ENCODE measurements at places on chromosomes 3 and 15.
A peak's percentile ranks its signal among the peaks of the same experiment; 100 is the strongest.

GRCh38 chr15:99433757-99434450, 131.9 kb upstream of the MEF2A start:
- no peak for DNase-seq

- no peak for DNase-seq
These were observed 86.3 kb downstream of the LMLN start for GRCh38 chr3:198046120-198046857.

DNA sequence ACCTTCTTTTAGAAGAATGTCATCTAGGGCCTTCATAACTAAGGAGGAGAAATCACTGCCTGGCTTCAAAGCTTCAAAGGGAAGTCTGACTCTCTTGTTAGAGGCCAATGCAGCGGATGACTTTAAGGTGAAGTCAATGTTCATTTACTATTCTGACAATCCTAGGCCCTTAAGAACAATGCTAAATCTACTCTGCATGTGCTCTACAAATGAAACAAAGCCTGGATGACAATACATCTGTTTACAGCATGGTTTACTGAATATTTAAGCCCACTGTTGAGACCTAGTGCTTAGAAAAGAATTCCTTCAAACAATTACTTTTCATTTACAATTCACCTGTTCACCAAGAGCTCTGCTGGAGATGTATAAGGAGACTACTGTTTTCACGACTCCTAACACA, 160.4 kb upstream of the EPHA3 start:
- DNase-seq, result no peak

- no peak for DNase-seq
These were observed 294.8 kb downstream of the PLCL2 start for GRCh38 chr3:17179381-17180205.

DNA sequence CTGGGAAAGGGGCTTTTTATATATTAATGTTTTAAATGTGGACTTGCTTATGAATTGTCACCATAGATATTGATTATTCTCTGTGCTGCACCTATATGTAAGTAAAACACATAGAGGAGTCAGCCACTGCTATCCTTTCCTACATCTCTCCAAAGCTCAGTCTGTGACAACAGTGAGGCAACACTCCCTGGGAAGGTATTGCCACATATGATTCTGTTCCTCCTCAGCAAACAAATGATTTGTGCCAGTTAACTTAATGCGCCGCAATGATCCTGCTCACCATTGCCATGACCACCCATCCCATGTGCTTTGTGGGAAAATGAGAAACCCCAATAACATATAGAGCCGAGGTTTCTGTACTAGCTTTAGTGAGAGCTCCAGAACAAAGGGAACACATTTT, 75.1 kb upstream of the FBN1 start:
- DNase-seq, result no peak

- DNase-seq, result no peak
These were observed 82.9 kb downstream of the FSIP1 start for GRCh38 chr15:39699516-39700374.

DNA sequence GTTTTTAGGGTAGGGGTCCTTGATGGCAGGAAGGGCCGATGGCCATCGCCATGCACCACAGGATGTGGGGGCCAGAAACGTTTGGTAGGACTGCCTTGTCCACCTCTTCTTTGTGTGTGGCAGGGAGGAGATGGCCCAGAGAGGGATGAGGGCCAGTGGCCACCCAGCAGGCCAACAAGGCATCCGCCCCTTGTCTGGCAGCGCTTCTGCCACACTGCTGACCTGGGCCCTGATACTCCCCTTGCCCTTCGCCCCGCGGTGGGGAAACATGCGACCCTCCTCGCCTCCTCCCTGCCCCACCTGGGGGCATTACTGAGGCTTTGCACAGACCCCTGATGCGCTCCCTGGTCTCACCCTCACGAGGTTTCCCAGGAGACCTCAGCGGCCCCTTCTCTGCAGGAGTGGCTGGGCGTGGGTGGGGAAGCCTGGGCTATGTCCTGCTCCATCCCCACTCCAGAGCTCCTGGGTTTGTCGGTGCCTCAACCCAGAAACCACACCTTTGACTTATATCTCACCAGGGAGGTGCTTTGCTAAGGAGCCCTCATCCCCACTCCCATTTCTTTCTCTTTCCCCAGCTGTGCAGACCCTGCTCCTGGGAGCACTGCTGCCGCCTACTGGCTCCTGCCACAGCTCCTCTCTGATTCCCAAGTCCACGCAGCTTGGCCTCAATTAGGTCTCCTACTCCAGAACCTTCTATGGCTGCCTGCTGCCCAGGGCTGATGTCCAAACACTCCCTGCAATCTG, 38.7 kb downstream of the FEM1B start:
- DNase-seq, result no peak

GRCh38 chr15:26083896-26084295, 220.8 kb upstream of the ATP10A start:
- DNase-seq, result no peak

DNA sequence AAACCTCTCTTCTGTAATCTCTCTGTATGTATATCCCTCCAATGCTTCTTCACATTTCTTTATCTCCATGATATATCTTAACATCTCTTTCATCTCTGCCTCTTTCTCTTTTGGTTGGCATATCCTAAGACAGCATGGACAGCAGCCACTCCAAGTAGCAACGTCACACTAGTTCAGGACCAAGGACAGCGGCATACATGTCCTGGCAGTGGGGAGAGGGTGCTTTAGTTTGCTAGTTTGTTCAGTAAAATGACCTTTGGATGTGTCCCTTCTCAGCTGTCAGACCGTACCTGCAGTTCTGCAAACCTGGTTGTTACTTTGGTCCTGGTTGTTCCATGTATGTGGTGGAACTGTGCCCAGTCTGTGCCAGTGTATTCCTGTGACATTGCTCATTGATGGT, 225.6 kb upstream of the ROPN1 start:
- peak; percentile 2 for DNase-seq

DNA sequence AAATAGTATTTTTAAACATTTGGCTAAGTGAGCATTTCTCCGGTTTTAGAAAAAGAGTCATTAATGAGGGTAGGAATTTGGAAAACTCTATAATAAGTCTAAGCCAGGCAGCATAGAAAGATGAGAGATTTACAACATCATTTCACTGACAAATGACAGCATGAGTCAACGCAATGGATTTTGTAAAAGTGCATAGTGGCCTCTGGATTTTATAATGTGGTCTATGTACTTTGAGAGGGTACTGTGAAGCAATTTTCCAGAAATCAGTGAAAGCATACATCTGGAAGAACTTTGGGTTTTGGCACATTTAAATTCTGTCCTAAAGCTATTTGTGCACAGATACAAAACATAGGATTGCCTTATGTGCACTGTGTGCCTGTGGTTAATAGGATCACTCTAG, 130.8 kb upstream of the CCNL1 start:
- DNase-seq, result no peak

DNA sequence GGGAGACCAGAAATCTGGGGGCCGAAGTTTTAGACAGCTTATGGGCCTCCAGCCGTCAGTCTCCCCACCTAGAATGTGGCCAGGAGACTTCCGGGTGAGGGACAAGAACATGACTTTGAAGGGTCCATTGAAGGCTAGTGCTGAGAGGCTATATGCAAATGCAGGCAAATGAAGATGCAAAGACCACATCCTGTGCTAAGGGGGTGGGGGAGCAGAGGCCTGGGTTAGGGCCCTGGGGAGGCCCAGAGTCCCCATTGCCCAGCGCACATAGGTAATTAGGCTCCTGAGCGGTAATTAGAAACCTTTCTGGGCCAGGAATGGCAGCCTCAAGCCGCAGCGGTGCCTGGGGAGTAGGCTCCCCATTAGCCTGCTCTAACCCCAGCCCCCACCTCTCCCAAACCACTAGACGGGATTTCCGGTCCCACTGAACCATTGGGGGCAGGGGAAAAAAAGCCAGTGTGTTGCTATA, 6.8 kb downstream of the CSK start:
- DNase-seq, result no peak

- DNase-seq, result no peak
These were observed 27.5 kb downstream of the HERC1 start for GRCh38 chr15:63805993-63806980.

DNA sequence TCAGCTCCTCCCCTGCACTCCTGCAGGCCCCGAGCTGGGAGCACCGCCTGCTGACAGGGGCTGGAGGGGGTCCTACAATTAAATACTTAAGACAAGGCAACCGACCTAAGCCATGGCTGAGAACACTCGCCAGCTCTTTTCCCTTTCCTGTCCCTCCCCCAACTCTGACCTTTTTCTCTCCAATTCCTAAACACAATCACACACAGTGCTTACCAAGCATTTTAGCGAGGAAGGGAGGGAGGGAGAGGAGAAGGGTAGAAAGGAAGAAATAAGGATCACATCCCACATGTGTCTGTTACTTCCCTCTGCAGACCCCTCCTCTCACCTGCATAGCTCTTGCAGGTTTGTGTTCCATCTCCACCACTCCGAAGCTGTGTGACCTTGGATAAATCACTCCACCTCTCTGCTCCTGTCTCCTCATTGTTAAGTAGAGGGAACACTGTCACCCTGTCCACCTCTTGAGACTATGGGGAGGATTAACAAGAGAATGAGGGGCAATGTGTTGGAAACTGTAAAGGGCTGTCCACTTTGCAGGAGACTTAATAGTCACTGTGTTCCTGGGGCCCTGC, 63.6 kb downstream of the CYP11A1 start:
- no peak for DNase-seq

GRCh38 chr3:110755345-110755744, 316.3 kb upstream of the NECTIN3 start:
- DNase-seq, result no peak

GRCh38 chr15:59492389-59493377, 54.7 kb downstream of the FAM81A start:
- peak; percentile 34 for DNase-seq

- DNase-seq, result peak; percentile 69
These were observed 117.0 kb upstream of the TSPAN3 start for GRCh38 chr15:77187751-77188464.

- DNase-seq, result no peak
These were observed 60.3 kb downstream of the CMSS1 start for GRCh38 chr3:99878005-99878404.

DNA sequence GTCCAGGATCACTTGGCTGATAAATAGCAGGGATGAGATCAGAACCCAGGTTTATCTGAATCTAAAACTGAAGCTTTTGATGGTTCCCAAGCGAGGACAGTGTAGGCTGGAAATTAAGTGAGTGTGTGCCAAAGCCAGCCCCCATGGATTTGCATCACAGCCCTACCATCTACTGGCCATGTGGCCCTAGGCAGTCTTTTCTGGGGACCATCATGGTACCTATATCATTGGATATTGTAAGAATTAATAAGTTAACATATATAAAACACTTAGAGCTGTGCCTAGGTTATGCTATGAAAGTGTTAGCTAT, 32.8 kb upstream of the SSR3 start:
- DNase-seq, result no peak

GRCh38 chr3:57959423-57960173, 48.6 kb upstream of the FLNB start:
- no peak for DNase-seq

- no peak for DNase-seq
These were observed 660.9 kb upstream of the CBLB start for GRCh38 chr3:106529738-106530137.

DNA sequence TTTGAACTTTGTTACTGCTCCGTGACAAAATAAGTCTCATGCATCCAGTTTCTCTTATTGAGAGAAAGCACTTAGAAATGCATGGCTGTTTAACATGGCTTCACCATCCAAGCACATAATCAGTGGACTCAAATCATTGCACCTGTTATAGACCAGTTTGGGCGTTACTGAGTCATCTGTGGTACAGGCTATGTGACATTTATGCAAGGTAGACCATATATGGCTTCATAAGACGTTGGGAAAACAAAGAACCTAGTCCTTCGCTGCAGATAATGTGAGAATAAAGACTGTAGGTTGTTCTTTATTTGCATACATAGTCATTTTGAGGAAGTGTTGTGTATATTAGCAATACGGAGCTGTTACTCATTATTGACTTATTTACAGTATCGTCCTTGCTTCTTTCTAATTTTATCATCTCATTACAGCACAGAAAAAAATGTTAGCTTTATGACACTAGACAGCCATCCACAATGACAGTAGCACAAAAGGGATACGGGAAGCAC, 374.7 kb downstream of the IL5RA start:
- no peak for DNase-seq

DNA sequence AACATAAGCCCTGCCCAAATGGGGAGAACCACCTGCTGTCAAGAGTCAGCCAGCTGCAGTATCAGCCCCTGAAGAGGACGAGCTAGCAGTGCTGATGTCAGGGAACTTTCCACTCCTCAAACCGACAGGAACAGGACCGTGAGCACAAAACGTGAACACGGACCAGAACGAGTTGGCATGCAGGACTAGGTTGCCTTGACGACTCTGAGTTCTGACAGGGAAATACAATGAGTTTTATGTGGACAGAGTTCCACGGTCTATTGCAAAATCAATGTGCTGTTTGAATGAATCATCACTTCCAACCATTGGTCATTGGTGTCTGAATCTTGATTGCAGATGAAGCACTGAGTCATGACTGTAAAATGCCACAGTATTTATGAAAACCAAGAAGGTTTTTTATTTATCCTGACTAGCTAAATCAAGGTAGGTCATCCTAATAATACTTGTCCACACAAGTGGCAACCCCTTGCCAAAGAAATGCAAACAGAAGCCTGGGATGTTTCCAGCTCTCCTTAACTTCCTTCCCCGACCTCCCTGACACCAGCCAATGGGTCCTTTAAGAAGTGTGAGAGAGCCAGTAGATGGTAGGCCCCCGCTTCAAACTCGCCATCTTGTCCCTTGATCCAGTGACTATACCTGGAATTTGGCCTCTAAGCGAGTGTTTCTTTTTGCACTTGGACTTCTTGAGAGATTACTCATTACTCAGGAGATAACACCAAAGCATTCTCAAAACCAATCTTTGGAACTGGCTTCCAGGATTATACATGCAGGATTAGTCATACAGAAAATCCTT, 119.6 kb downstream of the ASB7 start:
- DNase-seq, result no peak

GRCh38 chr3:179074656-179075055, 3.0 kb upstream of the ZMAT3 start:
- DNase-seq, result no peak

DNA sequence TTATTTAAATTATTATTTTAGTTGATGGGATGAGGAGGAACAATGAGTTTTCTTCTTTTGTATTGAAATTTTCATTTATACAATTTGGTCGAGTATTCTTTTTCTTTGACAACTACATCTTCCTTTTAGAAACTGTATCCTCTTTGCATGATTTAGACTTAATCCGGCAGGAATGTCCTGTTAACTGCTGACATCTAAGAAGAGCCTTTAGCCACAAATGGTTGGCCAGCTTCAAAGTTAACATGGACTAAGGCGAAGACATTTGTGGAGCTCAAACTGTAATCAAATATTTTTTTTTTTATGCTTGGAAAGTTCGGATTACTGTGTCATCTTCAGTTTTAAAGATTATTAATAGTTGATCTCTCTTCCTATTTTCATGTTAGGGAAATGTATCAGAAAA, 43.2 kb downstream of the RIOX2 start:
- no peak for DNase-seq

GRCh38 chr3:39937315-39937714, 127.9 kb downstream of the MYRIP start:
- no peak for DNase-seq

GRCh38 chr15:70519004-70519365, 244.4 kb downstream of the UACA start:
- no peak for DNase-seq

Data from GDM1 (cell line).